OCI-LY7 (cell line): ENCODE measurements at places on chromosomes 12 and 14. TPM values are rescaled to one million over a fixed set of nuclear protein-coding genes. Genes with fewer than 3 reads are reported as not detected.

GRCh38 chr12:95216711-95217376 lies 423 bp downstream of the FGD6 start:
- DNase-seq: peak; percentile 43

GRCh38 chr12:49582850-49583249 lies 14.9 kb upstream of the MCRS1 start:
- DNase-seq: no peak

DNA sequence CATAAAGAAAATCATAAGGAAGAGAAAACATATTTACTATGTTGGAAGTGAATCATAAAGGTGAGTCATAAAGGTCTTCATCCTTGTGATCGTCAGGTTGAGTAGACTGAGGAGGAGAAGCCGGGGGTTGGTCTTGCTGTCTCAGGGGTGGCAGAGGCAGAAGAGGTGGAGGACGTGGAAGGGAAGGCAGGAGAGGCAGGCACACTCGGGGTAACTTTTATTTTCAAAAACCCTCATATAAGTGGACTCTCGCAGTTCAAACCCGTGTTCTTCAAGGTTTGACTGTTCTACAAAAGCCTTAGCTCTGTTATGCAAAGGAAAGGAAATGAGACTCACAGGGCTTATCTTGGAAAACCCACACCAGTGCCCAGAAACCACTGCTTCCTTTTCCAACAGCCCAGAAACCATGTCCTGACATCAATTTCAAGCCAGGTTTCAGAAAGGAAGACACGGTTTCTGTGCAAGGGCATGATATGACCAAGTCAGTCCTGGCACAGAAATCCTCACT lies 14.0 kb downstream of the SMCO2 start:
- no peak for DNase-seq

DNA sequence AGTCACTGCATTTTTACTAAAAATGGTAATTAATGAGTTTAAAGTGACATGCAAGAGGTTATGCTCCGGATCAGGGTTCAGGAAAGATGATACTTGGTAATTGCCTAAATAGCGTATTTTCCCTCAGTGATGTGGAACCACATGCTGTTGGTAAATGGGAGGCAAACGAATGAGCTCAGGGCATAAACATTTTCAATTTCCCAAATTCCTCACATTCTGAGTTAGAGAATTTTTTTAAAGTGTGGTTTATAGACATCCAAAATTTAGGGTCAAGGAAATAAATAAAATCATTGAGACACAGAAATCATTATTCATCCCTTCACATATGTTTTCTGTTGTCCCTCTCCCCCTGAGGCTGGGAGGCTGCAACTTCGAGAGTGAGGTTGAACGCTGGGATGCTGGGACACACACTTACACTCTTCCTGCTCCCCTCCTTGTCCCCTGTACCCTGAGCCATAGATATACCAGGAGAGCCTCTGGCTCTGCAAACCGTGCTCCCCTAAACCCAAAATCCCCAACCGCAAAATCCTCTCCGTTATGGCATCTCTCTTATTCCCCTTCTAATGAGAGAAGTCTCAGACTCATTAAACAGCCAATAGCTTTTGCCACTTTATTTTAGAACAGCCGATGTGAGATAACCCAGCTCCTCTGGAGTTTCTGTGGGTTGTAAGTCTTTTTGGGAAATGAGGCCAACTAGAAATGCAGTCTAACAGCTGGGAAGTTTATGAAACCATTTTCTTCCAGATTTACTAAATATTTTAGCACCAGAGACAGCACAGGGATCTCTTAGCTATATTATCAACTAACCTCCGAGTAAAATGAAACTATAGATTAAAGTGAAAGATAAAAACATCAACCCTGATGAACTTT lies 21.4 kb upstream of the ADGRD1 start:
- DNase-seq: no peak

DNA sequence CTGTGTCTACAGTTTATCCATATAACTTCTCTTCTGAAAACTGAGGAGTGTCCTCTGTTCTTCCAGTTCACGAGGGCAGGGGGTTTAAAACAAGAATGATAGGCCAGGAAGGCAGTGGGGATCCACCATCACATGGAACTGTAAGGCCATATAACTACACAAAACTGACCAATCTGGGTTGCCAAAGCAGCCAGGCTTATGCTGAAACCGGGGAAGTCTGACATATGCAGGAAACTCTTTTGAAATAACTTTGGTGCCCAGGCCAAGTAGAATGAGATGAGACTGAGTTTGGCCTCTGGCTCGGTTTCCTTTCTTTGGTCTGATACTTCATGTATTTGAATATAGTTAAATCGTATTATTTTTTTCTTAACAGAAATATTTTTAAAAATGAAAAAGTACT lies 18.0 kb upstream of the ATF1 start:
- no peak for DNase-seq

GRCh38 chr12:26373606-26374495 lies 178.5 kb downstream of the SSPN start:
- DNase-seq: no peak

GRCh38 chr12:12975322-12976077 lies 23.5 kb upstream of the GPRC5D start:
- peak; percentile 22 for DNase-seq

GRCh38 chr12:116783525-116784237 lies 45.6 kb downstream of the RNFT2 start:
- DNase-seq: no peak

DNA sequence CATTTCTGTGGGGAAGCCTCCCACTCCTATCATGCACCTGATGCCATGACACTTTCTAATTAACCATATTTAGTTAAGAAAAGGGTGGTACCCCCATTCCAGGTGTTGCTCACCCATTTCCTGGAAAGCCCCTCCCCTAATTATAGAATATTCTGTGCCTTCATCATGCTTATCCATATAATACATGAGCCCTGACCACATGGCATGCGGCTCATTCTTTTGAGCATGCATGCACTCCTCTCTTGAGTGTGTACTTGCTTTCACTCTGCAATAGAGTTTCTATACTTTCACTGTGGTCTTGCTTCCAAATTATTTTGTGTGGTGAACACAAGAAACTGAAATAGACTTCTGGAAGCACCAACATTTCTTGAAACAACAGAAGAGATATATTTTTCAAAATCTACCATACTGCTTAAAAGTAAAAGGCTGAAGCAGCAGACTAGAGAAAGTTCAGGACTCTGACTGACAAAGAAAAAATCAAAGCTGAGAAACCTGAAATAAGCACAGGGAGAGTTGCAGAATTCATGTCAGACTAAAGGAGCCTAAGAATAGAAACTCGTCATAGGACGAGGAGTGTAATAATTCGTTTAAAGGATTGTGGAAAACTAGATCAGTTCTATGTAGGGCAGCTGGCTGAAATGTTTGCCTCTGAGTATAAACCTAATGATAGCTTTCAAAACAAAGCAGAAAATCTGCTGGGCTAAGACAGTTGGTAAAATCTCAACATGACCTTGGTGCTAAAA lies 144.8 kb downstream of the KITLG start:
- no peak for DNase-seq

GRCh38 chr14:37081218-37081617 lies 91.2 kb downstream of the SLC25A21 start:
- no peak for DNase-seq

- no peak for DNase-seq
These were observed 98.9 kb upstream of the PLEKHG7 start for GRCh38 chr12:92603741-92604432.

DNA sequence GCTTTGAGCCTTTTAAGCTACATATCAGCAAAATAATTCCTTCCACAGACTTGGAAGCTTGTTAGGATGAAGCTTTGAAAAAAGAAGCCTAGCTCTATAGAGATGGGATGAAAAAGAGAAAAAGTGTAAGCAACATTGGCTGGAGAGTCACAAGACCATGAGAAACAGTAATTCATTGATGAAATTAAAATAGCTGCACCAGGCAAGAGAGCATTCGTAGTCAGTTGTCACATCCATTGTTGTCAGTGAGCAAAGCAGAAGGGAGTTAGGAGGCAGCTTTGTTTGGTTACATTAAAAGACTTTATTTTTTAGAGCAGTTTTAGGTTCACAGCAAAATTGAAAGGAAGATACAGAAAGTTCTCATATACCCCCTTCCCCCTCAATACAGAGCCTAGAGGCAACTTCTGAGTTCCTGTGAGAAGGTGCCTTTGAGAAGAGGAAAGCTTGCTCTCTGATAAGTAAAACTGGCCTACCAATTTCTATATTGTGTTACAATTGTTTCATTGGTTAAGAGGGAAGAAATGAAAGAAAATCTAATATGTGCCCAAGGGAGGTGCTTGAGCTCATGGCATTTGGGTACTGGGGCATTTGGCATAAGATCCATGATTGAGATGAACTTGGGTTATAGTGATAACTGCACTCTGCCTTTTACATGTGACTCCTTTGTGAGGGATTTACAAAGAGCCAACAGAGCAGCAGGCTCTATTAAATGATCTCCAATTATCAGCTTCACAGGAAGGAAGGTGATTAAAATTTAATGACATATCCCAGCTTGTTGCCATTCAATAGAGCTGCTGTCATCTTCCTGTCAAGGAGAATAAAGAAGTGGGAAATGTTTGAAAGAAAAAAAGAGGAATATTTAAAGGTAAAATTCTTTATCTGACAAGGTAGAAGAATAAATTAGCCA lies 361.3 kb upstream of the TMTC1 start:
- no peak for DNase-seq

GRCh38 chr12:75976113-75976512 lies 55.5 kb downstream of the PHLDA1 start:
- no peak for DNase-seq

GRCh38 chr14:96634481-96634880 lies 132.3 kb downstream of the PAPOLA start:
- no peak for DNase-seq

DNA sequence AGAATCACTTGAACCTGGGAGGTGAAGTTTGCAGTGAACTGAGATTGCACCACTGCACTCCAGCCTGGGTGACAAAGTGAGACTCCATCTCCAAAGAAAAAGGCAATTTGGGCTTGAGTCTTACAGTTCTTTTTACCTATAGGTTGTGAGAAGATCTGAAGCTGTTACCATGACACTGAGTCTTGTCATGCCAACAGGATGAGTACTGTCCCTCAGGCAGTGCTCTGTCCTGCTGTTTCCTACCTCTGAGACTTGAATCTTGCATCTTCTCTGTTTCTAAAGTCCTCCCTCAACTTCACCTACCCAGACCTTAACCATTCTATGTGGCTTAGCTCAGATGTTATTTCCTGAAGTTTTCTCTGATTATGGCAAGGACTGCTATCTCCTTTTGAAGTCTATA lies 400.8 kb upstream of the PRICKLE1 start:
- DNase-seq: no peak

- DNase-seq: no peak
These were observed 25.2 kb downstream of the KIF26A start for GRCh38 chr14:104163541-104163940.

- no peak for DNase-seq
These were observed 15.8 kb downstream of the PRKD1 start for GRCh38 chr14:29911810-29912209.

DNA sequence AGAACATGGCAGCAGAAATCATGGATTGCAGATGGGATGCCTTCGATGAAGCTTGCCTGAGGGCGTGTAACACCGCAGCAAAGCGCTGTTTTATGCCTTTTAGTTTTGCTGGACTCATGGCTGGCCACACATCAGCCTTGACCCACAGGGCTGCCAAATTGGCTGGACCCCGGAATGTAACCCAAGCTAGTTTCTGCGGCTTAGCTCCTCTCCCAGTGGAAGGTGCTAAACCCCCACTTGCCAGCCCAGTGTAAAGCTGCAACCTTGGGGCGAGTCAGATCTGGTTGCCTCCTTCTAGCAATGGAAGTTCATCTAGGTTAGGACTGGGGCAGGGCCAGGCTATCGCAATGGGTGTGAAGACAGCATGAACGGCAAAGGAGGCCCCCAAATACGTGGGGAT lies 38.3 kb downstream of the MEG3 start:
- no peak for DNase-seq

DNA sequence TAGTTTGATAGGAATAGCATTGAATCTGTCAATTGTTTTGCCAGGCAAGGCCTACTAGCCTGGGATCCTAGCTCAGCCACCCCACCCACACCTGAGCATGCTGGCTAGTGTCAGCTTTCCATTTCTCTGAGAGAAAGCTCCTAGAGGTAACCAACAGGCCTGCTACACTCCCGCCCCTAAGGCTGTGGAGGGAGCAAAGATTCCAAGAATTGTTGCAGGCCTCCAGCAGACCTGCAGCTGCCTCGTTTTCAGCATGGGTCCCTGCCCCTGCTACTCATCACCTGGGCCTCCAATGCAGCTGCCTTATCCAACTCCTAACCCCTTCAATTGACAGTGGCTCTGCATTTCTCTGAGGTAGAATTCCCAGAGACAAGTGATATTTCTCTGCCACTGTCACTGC lies 852.4 kb upstream of the MDGA2 start:
- DNase-seq: no peak

GRCh38 chr12:31958569-31959160 lies 550 bp upstream of the RESF1 start:
- no peak for DNase-seq

- DNase-seq: no peak
These were observed 205.2 kb upstream of the NEDD1 start for GRCh38 chr12:96701856-96702255.

DNA sequence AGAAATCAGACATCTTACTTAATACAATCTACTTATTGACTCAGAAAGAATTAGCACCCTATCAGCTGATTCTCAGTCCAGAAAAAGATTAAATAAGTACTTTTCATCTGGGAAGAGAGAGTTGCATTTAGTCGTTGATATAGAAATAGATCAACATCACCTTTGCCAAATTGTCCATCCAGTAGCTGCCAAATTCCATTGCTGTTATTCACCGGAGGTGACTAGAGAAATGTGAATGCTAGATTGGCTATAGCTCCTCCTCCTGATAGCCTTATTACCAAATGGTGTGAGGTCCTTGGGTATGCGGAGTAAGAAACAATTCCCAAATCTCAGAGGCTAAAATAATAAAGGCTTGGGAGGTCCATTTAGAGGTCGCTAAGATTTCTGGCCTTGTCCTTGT lies 723.3 kb upstream of the FLRT2 start:
- no peak for DNase-seq

DNA sequence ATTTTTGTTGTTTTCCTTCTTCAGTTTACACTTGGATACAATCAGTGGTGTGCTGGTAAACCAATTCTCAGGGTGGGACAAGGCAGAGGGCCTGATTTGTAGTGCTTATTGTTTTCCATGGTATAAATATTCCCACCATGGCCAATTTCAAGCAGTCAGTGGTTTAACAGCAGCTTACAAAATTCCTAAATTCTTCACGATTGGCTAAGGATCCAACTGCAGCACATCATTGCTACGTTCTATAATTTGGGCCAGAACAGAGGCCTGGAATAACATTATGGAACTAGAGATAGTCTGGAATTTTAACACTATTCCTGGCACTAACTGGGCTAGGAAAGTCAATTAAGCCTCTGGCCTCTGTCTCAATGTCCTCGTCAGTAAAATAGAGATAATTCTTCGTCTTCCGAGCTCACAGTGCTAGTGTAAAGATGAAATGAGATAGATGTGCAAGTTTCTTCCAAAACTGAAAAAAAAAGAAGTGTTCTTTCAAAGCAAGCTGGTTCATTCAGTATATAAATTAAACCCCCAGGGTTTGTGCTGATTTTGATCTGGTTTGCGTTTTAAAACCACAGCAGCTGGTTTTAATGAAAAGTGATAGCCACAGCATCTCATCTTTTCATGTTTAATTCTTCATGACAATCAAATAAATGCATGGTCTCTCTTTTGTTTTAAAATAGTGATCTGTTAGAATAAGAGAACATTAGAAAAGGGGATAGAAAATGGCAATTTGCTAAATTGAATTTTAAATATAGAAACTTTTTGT lies 104.1 kb downstream of the EPS8 start:
- DNase-seq: no peak

A2M gene
- not detected in 2 replicates for total RNA-seq

TSPAN19 gene
- total RNA-seq: not detected in 2 replicates

GLT1D1 gene
- total RNA-seq: 0.32 and 0.41 TPM in 2 replicates

PAX9 gene
- 4.4 and 5.3 TPM in 2 replicates for total RNA-seq

CFAP73 gene
- 37.4 and 39.2 TPM in 2 replicates for total RNA-seq

TC2N gene
- not detected in 2 replicates for total RNA-seq

TAS2R50 gene
- total RNA-seq: 0.76 and 1.4 TPM in 2 replicates

OR4E2 gene
- total RNA-seq: not detected in 2 replicates

PPFIA2 gene
- total RNA-seq: not detected in 2 replicates
